Activated T-cell treated with anti-CD3 and anti-CD28 coated beads, Interleukin-2, amount 50 U/mL, for 72 hours (primary cell): ENCODE measurements at places on chromosomes 5 and 9.

DNA sequence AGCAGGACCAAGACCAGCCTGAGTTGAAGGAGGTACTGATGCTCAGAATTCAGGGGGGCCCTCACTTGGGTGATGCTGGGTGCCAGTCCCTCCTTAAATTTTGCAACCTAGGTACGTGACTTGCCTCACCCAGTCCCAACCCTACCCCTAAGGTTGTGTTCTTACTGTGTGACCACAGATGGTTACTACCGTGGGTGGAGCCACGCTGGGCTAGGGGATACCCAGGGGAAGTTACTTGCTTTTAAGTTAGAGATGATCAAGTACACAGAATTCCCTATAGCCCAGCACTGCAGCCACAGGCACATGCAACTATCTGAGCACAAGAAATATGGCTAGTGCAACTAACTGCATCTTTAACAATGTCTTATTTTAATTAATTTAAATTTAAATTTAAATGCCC is 32.9 kb downstream of the NXNL2 start:
- peak; percentile 49 for DNase-seq

DNA sequence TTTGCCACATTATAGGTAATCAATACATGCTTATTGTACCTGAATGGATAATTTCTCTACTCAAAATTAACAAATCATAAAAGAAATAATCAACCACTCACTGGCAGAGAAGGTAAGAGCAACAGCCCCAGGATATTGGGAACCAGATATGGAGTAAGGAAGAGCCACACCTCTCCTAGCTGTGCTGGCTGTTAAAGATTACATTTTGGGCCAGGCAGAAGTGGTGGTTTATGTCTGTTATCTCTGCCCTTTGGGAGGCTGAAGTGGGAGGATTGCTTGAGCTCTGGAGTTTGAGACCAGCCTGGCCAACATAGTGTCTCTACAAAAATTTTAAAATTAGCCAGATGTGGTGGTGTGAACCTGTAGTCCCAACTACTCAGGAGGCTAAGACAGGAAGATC is 56.4 kb downstream of the BHMT start:
- no peak for DNase-seq

DNA sequence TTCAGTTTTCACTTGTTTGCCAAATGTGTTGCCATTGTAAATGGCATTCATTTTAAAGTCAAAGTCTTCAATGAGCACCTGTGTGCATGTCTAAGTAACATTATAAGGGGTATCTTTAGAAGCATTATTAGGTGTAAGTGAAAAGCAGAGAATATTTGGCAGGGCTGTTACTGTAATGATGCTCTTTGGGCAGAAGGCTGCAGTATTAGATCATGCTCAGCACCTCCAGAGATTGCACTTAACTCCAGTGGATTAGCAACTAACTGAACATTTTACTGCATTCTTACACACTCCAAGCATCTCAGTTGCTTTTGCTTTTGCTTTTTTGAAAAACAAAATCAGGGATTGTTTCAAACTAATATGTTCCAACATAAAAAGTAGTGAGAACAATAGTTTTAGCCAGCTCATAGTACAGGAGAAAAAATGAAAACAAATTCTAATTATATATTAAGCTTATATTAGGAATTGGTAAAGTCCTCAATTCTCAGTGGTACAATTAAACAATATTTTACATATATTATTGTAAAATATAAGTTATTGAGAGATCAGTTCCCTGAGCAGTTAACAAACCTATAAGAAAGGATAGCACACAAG is 1740.9 kb upstream of the CDH9 start:
- DNase-seq = no peak

DNA sequence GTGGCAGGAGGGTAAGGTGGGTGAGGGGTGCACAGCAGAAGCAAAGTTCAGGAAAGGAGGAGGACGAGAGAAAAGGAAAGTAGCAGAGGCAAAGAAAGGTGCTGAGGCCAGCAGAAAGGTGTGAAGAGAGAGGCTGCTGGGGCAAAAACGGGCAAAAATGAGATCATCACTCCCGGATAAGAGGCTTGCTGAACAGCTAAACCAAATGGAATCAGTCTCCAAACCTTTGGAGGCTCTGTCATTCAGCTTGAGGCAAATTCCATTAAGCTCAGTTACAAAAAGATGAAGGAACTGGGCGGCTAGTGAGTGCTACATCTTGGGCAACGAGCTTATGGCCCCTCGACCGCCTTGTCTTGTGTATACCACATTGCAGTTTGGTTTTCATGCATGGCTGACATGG is 136.4 kb downstream of the FSTL4 start:
- DNase-seq = no peak

GRCh38 chr5:7850395-7851239 is at the start of gene CFAP90:
Gene CFAP90 (minus strand): TSS chr5:7851133. CDS start chr5:7851021, 112 bp downstream.
- DNase-seq = no peak

- no peak for DNase-seq
Measured at GRCh38 chr9:121714075-121714705, 62.8 kb downstream of the DAB2IP start.

- no peak for DNase-seq
Measured at GRCh38 chr5:178319541-178320041, 87.0 kb upstream of the PHYKPL start.

- no peak for DNase-seq
Measured at GRCh38 chr9:112892981-112893380, 2.3 kb upstream of the SLC46A2 start.

DNA sequence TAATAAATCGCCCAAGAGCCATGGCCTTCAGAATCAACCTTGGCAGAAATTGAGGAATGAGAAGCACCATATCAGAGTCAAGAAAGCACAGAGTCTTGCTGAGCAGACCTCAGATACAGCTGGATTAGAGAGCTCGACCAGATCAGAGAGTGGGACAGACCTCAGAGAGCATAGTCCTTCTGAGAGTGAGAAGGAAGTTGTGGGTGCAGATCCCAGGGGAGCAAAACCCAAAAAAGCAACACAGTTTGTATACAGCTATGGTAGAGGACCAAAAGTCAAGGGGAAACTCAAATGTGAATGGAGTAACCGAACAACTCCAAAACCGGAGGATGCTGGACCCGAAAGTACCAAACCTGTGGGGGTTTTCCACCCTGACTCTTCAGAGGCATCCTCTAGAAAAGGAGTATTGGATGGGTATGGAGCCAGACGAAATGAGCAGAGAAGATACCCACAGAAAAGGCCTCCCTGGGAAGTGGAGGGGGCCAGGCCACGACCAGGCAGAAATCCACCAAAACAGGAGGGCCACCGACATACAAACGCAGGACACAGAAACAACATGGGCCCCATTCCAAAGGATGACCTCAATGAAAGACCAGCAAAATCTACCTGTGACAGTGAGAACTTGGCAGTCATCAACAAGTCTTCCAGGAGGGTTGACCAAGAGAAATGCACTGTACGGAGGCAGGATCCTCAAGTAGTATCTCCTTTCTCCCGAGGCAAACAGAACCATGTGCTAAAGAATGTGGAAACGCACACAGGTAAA is 4.5 kb downstream of the NFX1 start:
- peak; percentile 31 for DNase-seq

DNA sequence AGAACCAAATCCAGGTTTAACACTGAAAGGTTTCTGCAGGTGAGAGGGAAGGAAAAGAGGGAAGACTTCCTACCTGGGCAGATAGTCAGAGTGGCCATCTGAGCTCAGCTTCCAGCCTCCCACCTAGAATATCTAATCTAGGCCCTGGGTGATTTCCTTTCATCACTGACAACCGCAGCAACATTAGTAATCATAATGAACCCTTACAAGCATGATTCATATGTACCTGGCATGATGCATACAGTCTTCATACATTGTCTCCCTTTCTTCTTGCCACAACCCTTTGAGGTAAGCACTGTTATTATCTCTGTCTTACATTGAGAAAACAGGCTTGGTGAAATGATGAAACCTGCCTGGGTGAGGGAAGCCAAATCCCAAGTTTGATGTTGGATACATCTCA is 13.5 kb downstream of the AFAP1L1 start:
- no peak for DNase-seq

GRCh38 chr5:76483433-76483832 is 80.3 kb downstream of the IQGAP2 start:
- no peak for DNase-seq

DNA sequence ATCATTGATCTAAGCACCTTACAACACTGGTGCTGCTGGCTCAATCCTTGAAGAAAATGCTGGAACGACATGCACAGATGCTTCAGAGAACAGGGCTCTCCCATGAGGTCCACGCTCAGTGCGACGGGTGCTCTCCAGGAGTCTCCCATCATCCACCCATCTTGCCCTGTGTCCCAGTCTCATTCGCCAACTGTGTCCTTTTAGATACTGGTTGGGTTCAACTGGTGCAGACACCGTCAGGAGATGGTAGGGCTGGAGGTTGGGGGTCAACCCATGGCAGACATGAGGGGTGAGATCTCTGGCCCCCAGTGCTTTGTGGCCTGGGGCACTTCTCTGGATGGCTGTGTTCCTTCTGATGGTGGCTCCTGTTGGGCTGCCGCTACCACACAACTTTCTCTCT is 1.6 kb upstream of the OBP2B start:
- DNase-seq = no peak

DNA sequence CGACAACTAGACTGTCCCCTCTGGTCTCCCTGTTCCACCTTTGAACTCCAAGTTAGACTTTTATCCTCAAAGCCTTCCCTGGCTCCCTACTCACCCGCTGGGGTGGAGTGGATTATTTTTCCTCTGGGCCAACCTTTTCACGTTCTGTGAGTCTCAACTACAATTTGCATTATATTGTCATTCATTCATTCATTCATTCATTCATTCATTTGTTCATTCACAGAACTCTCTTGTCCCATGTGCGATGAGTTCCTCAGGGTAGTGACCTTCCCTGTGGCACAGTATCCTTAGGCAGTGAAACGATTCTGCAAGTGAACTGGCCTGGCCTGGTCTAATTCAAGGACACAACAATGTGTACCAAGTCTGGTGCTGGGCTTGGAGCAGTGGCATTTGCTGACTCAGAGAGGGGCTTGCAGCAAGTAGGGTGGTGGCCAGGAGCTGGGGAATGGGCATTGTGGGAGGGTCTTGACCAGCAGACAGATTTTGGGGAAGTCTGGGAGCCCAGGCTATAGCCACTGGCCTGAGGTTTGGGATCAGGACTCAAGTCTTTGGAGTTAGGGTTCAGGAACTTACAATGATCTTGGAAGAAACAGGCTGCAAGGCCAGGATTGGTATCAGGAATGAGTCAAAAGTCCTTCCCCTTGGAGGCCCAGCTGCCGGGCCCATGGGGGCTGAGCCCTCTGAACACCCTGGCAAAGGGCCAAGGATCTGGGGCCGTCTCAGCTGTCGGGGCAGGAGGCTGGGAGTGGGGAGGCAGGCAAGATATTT is 37.2 kb upstream of the COL15A1 start:
- DNase-seq = no peak

DNA sequence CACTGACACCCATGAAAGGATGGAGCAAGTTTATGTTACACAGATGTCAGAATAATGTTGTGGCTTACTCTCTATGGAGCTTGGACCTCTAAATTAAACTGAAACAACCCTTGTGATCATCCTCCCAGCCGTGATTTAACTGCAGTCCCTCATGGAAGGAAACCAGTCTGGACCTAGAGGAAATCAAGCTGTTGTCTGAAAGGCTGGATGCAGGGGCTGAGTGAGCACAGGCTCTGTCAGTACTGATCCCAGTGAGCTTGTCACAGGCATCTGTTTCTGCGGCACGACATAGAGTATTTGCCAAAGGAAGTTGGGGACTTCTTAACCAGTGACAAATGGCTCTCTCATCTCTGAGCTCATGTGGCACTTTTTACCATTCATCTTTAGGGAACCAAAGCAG is 282.9 kb upstream of the MAP3K1 start:
- no peak for DNase-seq

DNA sequence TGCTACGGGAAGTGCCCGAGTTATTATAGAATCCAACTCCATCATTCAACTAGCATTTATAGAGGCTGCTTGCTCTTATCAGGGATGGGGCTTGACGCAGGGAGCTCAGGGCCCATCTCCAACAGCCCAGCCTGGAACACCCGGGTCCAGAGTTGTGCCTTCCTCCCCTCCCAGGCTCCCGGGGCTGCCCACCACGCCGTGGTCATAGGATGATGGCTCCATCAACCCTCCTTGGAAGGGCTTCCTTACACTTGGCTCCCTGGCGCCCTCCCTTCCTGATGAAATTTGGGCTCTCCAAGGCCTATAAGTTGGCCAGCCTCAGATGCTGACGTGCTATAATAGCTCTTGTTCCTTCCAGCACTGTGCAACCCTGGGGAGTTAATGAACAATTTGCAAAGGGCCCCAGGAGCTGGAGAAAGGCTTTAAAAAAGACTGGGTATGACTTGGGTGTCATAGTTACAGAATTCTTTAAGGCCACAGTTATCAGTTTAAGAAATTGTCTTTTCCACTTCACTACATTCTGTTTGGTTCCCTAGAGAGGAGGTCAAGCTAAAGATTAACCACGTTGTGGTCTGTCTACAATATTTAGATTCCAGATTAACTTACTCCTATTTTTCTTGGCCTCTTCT is 42.5 kb upstream of the GADD45G start:
- no peak for DNase-seq

- no peak for DNase-seq
Measured at GRCh38 chr5:76514292-76514691, 108.9 kb downstream of the F2RL2 start.

- DNase-seq = no peak
Measured at GRCh38 chr9:128918921-128919320, 1.9 kb upstream of the PHYHD1 start.

DNA sequence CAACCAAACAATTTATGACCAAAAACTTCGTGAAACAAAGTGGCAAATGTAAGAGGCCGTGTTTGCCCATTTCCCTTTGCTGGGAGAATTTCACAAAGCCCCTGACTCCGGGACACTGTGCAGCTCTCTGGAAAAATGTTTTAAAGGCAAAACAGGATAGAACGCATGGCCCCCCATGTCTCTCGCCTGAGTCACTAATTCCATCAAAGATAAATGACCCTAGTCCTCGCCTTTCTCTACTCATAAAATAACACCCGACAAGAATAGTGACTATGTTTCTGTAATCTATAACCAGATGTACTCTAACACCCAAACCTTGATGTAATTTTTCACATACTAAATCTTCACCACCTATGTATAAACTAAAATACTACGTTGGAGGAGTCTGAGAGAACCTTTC is 55.7 kb upstream of the SAP30L start:
- DNase-seq = no peak

DNA sequence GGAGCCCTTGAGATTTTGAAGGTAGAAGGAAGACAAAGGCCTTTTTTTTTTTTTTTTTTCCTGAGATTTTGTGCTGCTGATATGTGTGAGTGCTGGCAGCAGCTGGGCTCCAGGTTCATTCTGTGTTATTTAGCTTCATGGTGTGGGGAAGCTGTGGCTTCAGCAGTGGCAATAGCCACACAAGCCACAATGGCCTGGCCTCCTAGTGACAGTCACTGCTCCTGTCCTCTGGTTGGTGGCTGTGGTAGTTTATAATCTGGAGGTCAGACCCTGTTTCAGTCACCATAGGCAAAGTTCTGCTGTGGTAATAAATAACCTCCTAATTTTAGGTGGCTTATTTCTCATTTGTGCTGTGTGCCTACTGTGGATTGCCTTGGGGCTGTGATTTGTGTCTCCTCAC is 28.2 kb upstream of the GPR151 start:
- DNase-seq = no peak

- no peak for DNase-seq
Measured at GRCh38 chr9:129095908-129096307, 14.7 kb downstream of the CRAT start.

- no peak for DNase-seq
Measured at GRCh38 chr5:120160124-120160895, 303.8 kb upstream of the PRR16 start.
